ENCODE measurements at places on chromosomes 13 and 19. TPM values are rescaled to one million over a fixed set of nuclear protein-coding genes. Genes with fewer than 3 reads are reported as not detected.

PCP2 gene
- not detected for total RNA-seq

ANKRD27 gene
- total RNA-seq, result 23.3 TPM

TEX26 gene
- total RNA-seq, result not detected

RASA3 gene
- 13.5 TPM for total RNA-seq

SLC17A7 gene
- 0.59 TPM for total RNA-seq

ZIK1 gene
- 6.7 TPM for total RNA-seq

ZNF491 gene
- 3.8 TPM for total RNA-seq

URI1 gene
- total RNA-seq, result 57.5 TPM

ERICH6B gene
- total RNA-seq, result not detected

MIR17HG gene
- total RNA-seq, result 12.0 TPM

INSL3 gene
- total RNA-seq, result not detected

CD79A gene
- 0.79 TPM for total RNA-seq

CGB1 gene
- total RNA-seq, result not detected

CLIP3 gene
- 4.2 TPM for total RNA-seq

C1QTNF9 gene
- total RNA-seq, result 2.1 TPM
